Effector CD8-positive, alpha-beta T cell (primary cell): ENCODE measurements at places on chromosomes 13 and 19.

GRCh38 chr19:50377051-50377461 lies 799 bp downstream of the NR1H2 start:
- peak; percentile 59 for DNase-seq

GRCh38 chr13:89966524-89966923 lies 1381.0 kb upstream of the MIR17HG start:
- DNase-seq: no peak

- DNase-seq: no peak
Measured at GRCh38 chr13:58542530-58542929, 911.0 kb downstream of the PCDH17 start.

GRCh38 chr19:4075373-4075772 lies 8.7 kb upstream of the ZBTB7A start:
- DNase-seq: no peak

DNA sequence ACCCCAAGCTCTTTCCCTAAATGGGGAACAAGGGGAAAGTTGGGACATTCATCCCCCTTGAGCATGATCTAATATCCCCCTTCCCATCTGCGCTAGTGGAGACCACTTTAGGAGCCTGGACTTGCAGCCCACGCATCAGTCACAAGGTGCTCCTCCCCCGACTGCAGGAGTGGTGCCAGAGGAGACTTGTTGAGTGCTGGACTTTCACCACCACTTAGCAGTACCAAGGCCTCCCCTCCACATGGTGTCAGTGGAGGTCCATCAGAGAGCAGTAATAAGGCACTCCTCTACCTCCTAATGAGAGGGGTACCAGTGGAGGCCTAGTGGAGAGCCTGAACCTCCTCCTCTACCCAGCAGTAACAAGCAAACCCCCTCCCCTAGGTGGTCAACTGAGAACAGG lies 22.5 kb downstream of the CAB39L start:
- no peak for DNase-seq

GRCh38 chr13:35954207-35954560 lies 177.0 kb downstream of the DCLK1 start:
- no peak for DNase-seq

DNA sequence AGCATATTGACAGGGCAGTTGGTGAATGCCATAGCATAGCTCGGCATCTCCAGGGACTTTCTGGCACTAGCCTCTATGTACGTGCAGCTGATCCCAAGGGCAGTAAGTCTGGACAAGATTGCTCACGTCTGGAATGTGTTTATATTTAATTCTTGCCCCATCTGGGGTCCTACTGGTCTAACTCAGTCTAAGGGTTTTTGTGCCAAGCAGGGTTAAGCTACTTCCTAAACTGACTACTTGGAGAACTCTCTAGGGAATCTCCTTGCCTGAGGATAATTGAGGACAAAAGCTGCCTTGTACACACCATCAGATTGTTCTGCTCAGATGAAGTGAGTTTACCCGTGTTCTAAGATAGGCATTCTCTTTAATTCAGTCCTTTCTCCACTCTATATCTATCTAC lies 358.1 kb downstream of the MYO16 start:
- no peak for DNase-seq

GRCh38 chr13:109114162-109114561 lies 484.8 kb downstream of the MYO16 start:
- DNase-seq: no peak

- no peak for DNase-seq
Measured at GRCh38 chr13:54637366-54637765, 1608.8 kb downstream of the OLFM4 start.

- no peak for DNase-seq
Measured at GRCh38 chr19:2180881-2181632, 17.3 kb downstream of the DOT1L start.

DNA sequence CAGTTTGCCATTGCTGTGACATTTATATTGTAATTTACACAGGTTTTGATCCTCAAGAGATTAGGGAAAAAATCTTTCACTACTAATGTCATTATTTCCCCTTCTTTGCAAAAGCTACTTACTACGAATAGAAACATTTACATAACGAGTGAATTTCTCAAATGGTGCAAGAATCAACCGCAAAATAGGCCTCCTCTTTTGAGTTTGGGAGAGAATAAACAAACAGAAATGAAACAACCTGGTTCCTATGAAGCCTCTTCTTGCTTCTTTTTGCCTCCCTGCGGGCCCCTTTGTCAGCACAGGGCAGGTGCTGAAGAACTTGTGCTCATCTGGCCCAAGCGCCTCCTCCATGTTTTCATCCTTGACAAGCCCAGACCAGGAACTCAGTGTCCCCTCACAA lies 10.1 kb upstream of the GJA3 start:
- no peak for DNase-seq

GRCh38 chr13:47621931-47622330 lies 379.1 kb downstream of the SUCLA2 start:
- DNase-seq: no peak

DNA sequence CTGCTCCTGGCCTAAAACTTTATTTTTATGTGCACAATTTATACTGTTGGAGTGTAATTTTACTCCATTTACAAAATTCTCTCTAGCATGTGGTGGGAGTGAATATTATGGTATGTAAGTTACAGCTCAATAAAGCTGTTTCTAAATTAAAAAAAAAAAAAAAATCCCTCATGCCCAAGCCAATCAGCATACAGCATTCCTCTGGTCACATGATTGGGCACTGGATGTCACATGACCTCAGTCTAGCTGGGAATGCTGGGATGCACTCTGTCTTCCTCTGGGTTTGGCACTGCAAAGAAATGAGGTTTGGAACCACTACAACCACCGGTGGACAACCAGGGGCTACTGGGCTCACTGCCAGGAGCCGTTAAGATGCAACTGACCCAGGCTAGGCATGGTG lies 67.6 kb downstream of the ZNF557 start:
- DNase-seq: no peak

DNA sequence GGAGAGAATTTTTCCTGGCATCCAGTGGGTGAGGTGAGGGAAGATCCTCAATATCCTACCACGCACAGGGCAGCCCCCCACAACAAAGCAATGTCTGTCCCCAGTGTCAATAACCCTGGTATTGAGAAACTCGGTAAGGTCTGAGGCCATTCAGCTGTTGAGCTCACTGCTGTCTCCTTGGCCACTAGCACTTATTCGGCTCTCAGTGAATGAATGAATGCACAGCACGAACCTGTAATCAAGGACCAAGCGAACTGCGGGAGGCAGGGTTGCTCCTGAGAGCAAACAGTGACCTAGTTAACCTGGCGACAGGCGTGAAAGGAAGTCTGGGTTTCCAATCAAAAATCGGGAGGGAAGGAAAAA lies 640 bp downstream of the ZSCAN5A start:
- DNase-seq: no peak

- no peak for DNase-seq
Measured at GRCh38 chr13:98252931-98253470, 75.9 kb upstream of the RNF113B start.

GRCh38 chr13:27353166-27353583 lies 71.2 kb upstream of the GTF3A start:
- no peak for DNase-seq

DNA sequence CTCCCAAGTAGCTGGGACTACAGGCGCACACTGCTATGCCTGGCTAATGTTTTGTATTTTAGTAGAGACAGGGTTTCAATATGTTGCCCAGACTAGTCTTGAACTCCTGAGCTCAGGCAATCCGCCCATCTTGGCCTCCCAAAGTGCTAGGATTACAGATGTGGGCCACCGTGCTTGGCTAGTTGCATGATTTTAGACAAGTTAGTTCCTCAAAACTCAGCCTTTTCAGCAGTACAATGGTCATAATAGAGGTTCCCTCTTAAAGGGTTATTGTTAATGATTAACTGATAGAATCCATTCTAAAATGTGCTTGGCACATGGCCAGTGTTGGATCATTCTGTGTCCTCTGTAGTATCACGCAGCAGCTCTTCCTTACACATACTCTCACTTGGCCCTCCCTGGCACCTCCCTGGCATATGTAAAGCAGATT lies 19.5 kb upstream of the IFT88 start:
- DNase-seq: no peak

DNA sequence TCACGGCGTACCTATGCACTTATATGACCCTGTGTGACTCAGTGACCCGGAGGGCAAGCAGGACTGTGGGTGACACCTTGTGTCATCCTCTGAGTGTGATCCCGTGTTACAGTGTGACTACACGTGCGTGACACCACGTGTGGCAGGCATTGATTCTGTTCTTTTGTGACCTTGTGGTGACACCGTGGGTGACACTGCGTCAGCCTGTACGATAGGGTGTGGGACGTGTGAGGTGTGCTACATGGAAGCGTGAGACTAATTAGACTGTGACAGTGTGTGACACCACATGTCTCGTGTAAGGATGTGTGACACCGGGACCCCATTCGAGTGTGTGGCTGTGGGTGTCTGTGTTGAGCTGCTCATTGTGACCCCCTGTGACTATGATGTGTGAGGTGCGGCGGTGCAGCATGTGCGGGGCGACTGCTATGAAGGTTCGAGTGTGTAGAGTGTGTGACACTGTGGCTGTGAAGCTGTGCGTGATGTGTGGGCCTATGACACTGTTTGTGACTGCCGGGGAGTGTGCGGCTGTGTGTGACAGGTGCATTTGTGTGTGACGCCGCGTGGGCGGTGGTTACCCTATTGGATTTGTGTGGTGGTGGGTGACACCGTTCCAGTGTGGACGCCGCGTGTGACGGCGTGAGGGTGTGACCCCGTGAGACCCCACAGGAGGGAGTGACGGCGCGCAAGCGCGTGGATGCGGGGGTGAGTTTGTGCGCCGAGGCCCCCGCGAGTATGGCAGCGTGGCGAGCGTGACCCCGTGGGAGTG lies 399 bp upstream of the SPTBN4 start:
- peak; percentile 56 for DNase-seq

DNA sequence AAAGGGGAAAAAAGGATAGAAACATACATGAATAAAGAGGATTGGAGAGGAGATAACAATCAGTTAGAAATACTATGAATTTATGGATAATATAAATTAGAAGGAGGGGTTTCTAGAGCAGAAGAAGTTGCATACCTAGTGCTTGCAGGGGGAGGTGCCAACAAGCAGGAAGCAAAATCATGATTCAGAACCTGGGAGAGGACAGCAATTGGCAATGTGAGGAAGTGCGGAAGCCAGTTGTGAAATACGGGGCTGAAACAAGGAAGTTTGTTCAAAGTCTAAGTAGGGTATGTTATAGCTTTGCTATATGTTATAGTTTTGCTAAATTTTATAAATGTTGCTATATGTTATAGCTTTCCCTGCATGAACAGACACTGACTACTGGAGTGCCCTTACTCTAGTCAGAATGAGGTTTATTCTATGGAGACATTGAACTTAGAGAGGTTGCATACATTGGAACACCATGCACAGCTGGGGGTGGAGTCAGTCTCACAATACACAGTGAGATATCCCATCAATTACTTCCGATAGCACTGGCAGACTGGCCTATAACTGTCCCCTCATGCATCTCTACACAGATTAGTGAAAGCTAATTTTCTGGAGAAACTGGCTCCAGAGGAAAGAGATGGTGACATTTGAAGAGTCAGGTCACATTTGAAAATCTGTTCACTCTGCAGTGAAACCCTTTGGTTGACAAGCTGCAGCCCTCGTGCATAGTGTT lies 92.1 kb downstream of the GPC6 start:
- no peak for DNase-seq

DNA sequence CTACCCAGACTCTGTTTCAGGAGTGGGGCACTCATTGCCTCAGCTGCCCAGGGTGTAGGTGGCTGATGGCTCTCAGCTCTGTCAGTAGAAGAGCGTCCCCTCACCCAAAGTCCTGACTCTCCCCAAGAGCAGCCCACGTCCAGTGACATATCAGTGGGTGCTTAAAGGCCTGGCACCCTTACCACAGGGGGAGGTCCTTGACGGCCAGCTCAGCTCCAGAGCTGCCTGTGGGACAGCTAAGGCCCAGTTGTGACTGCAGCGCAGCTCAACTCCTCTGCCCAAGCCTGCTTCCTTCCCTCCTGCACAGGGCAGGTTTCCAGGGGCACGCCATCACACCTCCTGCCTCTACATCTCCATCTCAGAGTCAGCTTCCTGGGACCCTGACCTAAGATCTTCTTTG lies 32.4 kb downstream of the GRIK5 start:
- DNase-seq: no peak

- DNase-seq: no peak
Measured at GRCh38 chr19:5498830-5499550, 43.8 kb downstream of the ZNRF4 start.

DNA sequence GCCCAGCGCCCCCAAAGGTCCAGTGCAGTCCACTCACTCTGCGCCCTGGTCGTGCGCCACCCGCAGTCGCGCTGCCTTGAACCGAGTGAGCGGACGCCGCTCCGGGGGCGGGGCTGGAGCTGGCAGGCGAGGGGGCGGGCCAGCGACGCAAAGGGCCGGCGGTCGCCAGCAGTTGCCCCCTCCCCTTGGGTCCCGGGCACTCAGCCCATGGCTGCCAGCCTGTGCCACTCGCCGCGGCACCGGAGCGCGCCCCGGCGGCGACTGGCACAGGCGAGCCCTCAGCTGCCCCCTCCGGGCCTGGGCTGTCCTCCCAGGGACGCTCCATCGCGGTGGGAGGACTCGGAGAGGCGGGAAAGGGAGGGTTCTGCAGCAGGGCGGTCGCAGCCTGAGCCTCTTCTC lies at the start of gene S1PR5:
TSS of gene S1PR5 (minus strand) at position 87 of the 399 bp plus-strand sequence. CDS start 2,436 bp downstream, outside the sequence.
- DNase-seq: no peak

DNA sequence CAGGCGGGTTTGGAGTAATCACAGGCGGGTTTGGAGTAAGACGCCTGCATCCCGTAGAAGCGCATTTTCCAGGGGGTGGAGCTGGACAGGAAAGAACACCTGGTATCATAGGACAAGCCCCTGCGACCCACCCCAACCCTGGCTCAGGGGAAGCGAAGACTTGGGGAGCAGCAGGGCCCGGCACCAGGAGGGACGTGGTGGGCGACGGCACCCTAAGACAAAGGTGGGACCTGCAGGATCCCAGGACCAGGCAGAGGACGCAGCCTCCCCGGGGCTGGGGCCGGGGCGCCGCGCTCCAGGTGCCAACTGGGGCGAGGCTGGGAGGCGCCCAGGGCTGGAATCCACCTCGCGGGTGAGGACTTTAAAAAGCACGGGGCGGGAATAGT lies 520 bp downstream of the ZNF600 start:
- DNase-seq: no peak

DNA sequence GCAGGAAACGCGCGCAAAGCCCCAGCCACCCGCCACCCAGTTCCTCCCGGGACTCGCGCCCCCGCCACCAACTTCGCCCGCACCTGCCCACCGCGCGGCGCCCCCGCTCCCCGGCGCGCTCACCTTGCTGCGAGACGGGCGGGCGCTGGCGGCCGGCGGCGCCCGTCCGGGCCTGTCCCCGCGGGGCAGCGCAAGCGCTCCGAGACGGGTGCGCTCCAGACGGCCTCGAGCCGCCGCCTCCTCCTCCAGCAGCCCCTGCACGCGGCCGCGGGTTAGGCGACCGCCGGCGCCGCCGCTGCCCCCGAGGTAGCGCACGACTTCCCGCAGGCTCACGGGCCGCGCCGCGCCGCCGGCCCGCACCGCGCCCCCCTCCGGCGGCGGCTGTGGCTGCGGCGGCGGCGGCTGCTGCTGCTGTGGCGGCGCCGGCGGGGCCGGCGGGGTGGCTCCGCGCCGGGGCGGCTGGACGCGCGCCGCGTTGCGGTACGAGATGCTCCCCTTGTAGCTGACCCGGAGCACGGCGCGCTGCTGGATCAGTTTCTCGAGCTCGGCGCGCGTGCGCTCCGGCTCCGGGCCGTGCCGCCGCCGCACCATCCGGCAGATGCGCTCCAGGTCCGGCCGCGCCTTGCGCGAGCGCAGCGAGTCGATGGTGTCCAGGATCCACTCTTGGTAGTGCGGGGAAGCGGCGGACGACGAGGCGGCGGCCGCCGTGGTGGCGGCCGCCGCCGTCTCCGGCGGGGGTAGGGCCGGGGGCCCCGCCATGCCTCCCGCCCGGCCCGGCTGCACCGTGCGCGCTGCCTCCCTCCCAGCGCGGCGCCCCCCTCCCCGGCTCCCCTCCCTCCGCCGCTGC lies 666 bp downstream of the SAMD1 start:
- peak; percentile 34 for DNase-seq

- no peak for DNase-seq
Measured at GRCh38 chr13:22064854-22065620, 394.2 kb downstream of the FGF9 start.
